Ureter (tissue), 1 donor: ENCODE measurements at places on chromosomes 13 and 19. TPM values are rescaled to one million over a fixed set of nuclear protein-coding genes. Genes with fewer than 3 reads are reported as not detected.
A peak's percentile ranks its signal among the peaks of the same experiment; 100 is the strongest.

Gene RFPL4A
- total RNA-seq = not detected

Gene ZNF266
- total RNA-seq = 40.5 TPM

GRCh38 chr19:34075661-34076091 lies 96.6 kb upstream of the LSM14A start:
- DNase-seq = no peak

DNA sequence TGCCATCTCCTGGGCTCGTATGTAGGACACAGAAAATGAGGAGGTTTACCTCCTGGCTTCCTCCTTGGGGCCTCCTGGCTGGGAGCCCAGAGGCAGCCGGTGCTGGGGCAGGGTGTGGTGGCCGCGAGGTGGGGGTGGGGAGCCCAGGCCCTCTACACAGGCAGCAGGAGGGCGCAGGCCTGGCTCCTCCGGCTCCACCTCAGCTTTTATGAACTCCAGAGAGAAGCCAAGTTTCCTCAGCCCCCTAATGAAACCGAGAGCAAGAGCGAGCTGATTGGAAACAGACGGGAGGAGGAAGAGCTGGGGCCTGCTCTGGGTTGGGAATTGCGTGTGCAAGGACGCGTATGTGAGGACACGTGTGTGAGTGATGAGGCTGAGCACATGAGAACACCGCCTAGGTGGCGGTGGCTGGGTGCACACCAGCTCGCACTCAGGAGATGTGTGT lies 23.1 kb downstream of the LYL1 start:
- peak; percentile 80 for DNase-seq

Gene TMPRSS9
- not detected for total RNA-seq
